HEK293T (cell line): ENCODE measurements at places on chromosomes 16 and 17.
A peak's percentile ranks its signal among the peaks of the same experiment; 100 is the strongest.

- DNase-seq: peak; percentile 75
These were observed 7.2 kb downstream of the SRCIN1 start for GRCh38 chr17:38598536-38598935.

DNA sequence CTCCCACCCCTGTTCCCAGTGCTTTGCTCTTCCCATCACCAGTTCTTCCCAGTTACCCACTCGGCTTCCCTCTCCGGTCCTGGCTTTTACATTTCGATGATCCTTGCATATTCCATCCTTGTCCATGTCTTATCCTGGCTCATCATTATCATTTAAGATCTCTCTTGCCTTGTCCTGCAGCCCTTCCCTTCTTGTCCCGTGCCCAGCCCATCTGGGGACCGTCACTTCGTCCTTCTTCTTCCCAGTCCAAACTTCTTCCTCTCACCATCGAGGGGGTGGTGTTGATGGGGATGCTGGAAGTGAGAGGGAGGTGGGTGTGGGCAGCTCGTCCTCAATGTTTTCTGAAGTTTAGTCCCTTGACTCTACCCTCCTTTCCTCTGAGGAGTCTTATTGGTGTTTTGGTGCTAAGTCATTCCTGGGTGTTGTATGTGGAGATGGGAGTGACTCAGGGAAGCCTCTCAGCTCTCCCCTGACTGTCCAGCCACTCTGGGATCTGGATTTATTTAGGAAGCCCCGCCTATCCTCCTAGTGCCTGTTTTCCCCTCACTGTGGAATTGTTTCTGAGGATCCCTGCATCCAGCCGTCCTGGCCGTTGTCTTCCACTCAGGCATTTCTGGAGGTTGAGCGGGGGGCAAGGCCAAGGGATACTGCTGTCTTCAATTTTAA lies 975 bp downstream of the SNX29 start:
- DNase-seq: no peak

DNA sequence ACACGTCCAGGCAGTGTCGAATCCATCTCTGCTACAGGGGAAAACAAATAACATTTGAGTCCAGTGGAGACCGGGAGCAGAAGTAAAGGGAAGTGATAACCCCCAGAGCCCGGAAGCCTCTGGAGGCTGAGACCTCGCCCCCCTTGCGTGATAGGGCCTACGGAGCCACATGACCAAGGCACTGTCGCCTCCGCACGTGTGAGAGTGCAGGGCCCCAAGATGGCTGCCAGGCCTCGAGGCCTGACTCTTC lies 7.2 kb upstream of the CD68 start:
- no peak for DNase-seq

GRCh38 chr17:1412185-1413110 lies 12.4 kb upstream of the YWHAE start:
- DNase-seq: no peak

GRCh38 chr16:82832821-82833220 lies 206.1 kb downstream of the CDH13 start:
- DNase-seq: no peak

DNA sequence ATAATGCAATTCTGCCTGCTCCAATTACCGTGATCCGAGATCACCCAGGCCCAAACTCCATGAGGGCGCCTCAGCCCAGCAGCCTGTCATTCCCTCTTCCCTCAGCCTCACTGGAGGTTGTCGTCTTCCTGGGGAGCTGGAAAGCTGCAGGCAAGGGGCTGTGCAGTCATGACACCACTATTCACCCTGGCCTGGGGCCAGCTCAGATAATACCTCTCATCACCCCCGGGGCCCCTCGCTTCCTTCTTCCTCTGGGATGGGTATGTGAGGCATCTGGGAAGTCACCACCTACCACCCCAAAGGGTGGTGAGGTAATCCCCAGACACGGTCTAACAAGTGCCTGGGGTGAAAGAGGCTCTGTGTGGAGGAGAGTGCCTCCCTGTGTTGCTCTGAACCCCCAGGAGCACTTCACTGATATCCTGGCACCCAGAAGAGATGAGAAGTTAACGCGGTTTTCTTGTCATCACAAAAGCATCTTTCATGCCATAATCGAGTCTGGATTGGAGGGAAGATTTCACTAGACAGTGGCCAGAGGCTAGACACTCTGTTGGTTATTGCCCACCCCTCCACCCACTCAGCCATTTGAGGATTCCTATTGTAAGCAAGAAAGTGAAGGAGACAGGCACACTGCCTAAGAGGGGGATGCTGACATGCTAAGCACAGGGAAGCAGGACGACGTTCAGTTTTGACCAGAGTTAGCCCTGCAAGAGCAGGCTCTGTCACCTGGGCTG lies 18.4 kb downstream of the CFAP20 start:
- no peak for DNase-seq

- no peak for DNase-seq
These were observed 769.0 kb downstream of the KCNJ2 start for GRCh38 chr17:70938336-70938735.

DNA sequence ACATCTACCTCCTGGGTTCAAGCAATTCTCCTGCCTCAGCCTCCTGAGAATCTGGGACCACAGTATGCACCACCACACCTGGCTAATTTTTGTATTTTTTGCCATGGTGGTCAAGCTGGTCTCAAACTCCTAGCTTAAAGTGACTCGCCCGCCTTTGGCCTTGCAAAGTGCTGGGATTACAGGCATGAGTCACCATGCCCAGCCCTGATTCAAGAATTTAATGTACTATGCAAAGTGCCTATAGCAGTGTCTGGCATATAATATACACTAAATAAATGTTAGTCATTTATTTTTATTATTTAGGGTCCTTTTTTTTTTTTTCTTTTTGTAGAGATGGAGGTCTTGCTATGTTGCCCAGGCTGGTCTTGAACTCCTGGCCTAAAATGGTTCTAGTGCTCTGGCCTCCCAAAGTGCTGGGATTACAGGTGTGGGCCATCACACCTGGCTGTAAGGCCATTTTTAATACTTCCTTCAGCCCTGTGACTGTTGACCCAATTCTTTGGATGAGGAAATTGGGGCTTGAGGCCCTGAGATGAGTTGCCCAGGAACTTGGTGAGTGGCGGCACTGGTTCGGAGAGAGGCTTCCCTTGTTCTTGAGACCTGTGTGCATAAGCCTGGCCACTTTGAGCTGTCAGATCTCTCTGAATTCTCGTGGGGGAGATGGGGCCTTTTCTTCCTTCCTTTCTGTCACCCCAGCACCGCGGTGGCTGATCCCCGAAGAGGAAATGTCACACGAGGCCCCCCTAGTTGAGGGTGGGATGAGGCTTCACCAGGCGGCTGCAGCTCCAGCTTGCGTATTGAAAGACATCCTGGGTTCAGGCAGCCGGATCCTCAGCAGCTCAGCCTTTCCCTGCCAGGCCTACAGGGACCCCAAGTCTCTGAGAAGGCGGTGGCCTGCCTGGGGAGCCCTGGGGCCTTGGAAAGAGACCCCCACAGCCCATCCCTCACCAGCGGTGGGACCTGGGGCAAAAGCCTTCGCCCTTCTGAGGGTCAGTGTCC lies 38.7 kb downstream of the LAT start:
- no peak for DNase-seq

DNA sequence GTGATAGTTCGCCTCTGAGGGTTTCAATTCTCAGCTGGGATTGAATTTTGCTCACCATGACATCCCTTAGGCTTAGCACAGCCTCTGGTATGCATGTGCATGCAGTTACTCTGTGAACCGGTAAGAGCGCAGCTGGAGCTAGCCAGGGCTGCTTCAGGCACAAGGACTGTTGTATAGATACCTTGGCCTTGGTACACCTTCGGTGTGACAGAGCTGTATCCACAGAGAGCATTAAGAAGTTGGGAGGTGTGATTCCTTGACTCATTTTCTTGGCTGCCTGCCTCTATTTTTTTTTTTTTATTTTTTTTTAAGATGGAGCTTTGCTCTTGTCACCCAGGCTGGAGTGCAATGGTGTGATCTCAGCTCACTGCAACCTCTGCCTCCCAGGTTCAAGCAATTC lies 2.2 kb upstream of the NUTF2 start:
- DNase-seq: no peak

- no peak for DNase-seq
These were observed 6.3 kb upstream of the KCNG4 start for GRCh38 chr16:84245956-84246678.

DNA sequence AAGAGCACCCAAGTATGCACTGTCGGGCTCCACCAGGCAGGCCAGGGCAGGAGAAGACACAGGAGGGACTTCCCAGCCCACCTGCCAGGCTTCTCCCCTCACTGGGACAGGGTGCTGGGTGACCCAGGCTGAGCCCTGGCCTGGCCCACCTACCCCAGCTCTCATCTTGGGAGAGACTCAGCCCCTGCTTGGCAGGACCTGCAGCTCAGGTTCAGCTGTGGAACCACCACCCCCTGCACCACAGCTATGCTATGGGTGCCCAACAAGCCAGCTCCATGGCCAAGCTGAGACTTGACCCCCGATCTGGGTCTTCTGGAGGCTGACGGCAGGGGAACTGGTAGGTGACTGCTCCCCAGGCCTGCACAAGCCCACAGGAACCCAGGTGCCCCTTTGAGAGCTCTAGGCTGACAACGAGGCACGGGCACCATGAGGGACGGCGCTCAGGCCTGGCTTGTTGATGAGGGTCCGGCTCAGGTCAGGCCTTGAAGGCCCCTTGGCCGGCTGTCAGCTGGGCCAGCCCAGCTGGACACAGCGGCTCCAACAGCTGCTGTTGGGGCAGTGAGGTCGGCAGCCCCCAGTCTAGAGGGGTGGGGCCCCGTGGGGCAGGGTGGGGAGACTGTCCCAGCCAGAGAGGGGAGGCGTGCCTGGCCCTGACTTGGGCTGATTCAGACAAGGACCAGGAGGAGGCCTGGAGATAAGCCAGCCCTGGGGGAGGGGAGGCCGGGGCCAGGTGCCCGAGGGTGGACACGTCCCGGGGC lies 4.6 kb downstream of the RPUSD1 start:
- no peak for DNase-seq

- DNase-seq: peak; percentile 67
These were observed 174.8 kb downstream of the PRKCB start for GRCh38 chr16:24010440-24011089.

- no peak for DNase-seq
These were observed 14.1 kb upstream of the UTP6 start for GRCh38 chr17:31915456-31916100.

DNA sequence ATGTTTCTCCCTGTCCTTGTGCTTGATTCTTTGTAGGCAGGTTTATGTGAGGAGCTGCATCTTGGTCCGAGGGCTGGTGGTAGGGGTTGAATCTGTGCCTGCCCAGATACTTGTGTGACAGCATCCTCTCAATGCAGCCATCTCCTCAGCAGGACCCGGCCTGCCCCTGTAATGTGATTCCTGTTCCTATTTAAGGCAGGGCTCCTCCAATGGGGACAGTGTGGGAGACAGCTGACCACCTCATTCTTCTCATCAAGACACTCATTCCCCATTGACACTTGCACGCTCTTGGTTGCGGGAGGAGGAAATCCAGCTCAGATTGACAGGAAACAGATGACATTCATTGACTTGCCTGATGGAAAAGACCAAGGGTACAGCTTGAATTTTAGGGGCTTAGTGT lies 384.5 kb downstream of the CPPED1 start:
- DNase-seq: no peak

GRCh38 chr17:21510686-21511362 lies 134.7 kb downstream of the KCNJ12 start:
- no peak for DNase-seq

DNA sequence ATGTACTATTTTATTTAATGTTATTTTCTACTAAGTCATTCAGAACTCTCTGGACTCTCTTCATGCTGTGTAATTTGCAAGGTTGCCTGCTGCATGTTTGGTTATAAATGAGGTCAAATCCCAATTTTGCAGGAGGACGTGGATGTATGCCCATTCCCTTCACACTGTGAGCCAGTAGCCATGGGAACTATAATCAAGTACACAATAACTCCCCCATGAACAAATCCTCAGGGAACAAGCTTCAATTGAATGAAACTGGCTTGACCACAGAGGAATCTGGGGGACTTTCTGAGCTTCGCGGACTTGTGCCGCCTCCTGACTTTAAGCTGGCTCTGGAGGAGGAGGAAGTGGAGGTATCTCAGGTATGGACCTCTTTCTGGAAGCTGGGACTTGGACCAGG lies 14.6 kb upstream of the KCTD13 start:
- no peak for DNase-seq

DNA sequence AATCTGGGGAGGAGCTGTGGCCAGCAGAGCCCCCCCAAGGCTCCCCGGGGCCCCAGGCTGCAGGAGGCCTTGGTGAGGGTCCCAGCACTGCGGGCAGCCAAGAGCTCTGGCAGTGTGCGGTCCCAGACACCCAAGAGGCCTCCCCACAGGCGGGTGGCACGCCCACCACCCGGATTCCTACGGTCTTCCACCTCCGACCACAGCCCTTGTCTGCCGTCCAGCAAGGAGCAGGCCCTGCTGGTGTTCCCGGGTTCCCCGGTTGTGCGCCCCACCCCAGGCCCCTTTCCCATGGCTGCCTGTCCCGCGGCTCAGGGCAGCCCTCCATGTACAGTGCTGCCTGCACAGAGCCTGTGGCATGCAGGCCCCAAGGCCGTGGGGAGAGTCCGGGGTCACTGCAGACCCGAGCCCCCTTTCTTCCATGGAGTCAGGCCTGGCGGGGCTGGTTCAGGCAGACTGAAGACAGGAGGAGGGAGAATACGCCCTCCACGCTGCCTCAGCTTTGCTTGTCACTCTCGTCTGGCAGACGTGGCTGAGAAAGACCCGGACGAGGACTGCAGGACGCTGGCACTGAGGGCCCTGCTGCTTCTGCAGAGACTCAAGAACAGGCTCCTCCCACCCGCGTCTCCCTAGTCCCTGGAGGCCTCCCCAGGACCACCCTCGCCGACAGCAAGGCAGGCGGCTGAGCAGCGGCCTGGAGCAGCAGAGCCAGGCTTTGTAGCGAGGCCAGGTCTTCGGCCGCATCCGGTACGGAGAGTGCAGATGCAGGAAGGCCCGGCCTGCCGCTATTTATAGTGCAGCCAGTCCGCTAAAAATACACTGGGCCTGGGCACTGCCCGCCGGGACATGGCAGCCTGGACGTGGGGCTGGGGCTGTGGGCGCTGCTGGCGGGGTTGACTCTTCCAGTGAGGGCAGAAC lies 16.4 kb downstream of the TELO2 start:
- no peak for DNase-seq

DNA sequence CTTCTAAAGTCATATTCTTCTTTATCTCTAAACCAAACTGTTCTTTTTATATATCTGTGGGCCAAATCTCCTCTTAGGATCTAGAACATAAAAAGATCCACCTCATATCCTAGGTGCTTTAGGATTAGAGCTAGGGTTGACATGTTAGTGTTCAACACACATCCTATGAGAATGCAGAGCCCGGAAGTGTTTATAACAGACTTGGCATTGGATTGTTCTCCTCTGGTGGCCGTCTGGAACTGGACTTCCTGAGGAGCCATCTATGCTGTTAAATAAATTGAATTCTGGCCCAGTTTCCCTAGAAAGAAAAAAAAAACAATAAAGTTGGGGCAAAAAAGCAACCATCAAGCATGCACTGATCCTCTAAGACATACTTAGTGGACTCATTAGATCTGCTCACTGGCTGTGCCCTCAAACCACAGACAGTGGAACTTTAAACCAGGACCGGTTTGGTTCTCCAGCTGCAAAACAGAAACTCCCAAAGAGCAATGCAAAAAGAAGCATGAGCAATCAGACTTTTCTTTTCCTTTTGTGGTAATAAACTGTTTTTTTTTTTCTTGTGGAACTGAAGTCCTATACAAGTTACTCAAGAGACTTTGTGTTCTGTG lies 182.5 kb downstream of the ZNF18 start:
- no peak for DNase-seq

GRCh38 chr17:55410722-55411462 lies 10.7 kb downstream of the MMD start:
- DNase-seq: no peak
